Activated CD4-positive, alpha-beta T cell treated with anti-CD3 and anti-CD28 coated beads, Interleukin-2, amount 50 U/mL, for 24 hours (primary cell): ENCODE measurements at places on chromosomes 3 and 15.

DNA sequence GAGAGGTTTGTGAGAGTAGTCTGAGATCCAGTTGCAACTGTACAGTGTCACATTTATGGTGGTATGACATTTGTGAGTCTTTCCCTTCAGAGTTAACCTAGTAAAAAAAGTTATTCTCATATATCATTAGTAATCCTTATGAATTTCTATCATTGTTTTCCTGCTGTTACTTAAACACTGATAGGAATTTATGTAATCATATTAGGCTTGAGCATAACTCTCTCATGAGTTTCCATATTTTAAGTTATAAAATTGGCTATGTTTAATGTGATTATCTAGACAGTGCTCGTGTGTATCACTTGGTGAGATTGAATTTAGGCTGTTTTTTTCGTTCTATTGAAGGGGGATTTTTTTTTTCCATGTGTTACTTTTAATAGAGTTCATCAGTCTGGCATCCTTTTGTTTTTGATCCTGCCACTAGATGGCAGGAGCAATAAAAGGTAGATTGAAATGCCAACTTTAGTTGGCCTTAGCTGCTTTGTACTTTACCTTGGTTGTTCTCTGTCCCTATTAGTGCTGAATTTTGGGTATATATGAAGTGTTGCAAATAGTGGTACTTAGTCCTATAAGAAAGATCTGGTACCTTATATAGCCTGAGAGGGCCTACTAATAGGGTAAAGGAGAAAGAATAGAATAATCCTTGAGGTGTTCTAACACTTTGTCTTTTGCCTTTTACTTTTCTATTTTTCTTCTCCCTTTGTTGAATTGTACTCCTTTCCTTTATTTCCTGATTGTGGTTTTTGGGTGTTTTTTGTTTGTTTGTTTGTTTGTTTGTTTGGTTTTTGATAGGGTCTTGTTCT, 17.9 kb downstream of the STT3B start:
- peak; percentile 11 for DNase-seq

DNA sequence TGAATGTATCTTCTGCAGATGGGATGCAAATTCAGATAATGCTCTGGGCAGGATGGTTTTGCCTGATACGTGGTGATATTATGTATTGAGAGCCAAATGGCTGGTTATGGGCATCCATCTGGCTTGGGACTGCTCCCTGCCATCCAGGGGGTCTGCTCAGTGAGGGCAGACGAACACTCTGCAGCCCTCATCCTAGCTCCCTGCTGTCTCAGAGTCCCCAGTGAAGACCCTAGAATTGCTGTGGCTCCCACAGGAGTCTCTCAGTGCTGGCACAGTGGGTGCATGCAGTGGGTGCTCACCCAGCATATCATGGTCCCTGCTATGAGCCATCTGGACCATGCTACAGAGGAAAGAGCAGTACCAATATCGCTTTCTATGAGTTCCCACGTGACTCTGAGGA, 10.3 kb downstream of the CX3CR1 start:
- DNase-seq, result no peak

GRCh38 chr3:13185737-13186434, 112.7 kb upstream of the IQSEC1 start:
- DNase-seq, result no peak

GRCh38 chr3:17006132-17006852, 121.5 kb downstream of the PLCL2 start:
- no peak for DNase-seq

GRCh38 chr15:64710676-64711428, 64.5 kb downstream of the RBPMS2 start:
- no peak for DNase-seq

DNA sequence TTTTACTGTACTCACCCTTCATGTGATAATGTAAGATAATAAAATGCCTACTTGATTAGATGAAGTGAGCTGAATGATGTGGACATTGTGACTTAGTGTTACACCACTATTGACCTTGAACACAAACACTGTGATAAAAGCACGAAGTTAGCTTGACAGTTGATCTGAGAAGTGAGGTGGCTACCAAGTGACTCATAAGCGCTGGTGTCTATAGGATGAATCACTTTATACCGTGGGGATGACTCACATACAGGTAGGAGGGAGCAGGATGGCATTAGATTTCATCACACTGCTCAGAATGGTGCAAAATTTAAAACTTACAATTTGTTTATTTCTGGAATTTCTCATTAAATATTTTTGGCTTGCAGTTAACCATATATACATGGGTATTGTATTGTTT, 174.7 kb upstream of the CNTN3 start:
- DNase-seq, result no peak

DNA sequence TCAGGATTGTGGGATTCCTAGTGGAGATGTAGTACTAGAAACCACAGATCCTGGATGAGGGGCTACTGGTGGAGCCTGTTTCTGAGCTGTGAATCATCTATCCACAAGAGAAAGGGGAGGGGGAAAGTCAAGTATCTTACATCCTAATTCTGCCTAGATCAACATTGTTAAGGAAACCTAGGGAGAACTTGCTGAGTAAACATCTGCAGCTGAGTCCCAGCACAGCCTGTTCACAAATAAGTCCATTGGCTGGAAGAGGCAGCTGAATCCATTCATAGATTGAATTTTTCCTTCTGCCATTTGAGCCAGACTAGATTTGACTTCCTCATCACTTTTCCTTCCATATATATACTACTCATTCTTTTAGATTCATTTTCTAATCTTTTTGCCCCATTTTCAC, 460.5 kb downstream of the TUSC7 start:
- no peak for DNase-seq

DNA sequence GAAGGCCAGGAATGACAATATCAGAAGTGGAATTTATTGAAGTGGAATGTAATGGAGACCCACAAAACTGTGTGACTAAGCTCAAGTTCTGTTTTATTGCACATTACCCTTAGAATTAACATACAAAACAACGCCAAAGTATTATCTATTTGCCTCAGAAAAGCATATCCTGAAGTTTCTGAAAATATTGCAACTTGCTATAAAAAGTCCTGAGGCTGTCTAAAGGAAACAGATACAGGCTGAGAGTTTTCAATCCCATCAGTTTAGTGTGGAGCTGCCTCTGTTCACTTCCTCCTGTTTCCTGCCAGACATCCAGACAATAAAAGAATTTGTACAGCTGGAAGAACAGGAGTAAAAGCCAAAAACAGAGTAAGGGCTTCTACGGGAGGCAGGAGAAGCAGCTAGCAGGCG, 108.8 kb downstream of the FBN1 start:
- DNase-seq, result no peak

DNA sequence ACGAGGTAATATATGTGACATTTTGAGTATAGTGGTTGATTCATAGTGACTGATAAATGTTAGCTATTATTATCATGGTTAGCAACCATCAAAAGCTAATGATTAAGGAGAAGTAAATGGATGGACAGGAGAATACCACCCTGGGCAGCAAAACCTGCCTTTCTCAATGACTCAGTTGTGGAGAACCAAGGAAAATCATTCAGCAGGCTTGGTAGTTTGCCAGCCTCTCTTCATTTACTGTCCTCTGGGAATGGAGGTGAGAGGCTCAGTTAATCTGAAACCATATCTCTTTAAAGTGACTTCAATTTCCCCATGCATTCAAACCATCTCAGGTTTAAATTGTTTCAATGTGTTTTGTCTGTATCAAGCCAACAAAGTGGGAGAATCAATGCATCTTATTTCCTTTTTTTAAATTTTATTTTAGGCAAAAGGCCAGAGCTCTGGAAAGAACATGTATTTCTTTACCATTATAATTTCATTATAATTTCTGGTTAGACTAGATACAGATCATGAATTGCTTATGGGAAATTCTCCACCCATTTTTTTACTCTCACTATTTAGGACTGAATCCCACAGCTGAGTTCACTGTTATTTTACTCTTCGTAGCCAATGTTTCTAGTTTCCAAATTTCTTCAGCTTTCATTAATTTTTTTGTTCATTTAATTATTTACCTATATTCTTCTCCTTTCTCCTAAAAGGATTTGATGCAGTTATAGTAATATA, 2.7 kb downstream of the TM4SF18 start:
- DNase-seq, result no peak

DNA sequence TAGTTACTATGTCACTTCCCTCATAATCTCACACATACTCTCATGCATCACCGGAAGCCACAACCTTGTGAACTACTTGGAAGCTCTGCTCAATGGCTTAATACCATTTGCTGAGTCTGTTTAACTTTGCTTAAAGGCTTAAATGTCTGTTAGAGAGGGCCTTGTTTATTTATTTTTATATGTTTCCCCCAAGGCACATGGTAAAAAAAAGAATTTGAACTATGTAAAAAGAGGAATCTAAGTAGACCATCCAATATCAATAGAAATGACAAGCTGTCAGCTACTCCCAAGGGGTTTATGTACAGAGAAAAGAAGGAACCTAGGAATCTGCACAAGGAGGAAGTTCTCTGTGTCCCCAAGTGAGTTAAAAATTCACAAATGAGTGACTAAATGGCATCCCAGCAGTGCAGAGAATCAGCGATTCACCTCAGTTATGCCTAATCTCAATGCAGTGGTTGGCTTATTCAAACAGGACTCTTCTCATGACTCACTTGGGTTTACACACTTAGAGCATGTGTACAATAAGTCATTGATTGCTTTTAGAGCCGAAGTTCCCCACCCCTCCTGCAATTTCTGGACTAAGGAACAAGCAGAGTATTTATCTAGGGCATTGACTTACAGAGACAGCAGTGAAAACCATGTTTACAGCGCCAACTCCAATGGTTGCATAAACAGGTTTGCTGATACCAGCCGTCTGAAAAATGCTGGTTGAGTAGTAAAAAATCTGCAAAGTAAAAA, 24.4 kb downstream of the SLC2A2 start:
- no peak for DNase-seq

GRCh38 chr15:36497901-36498300, 81.5 kb upstream of the CDIN1 start:
- no peak for DNase-seq

GRCh38 chr3:20064796-20065564, 24.7 kb downstream of the KAT2B start:
- DNase-seq, result no peak

DNA sequence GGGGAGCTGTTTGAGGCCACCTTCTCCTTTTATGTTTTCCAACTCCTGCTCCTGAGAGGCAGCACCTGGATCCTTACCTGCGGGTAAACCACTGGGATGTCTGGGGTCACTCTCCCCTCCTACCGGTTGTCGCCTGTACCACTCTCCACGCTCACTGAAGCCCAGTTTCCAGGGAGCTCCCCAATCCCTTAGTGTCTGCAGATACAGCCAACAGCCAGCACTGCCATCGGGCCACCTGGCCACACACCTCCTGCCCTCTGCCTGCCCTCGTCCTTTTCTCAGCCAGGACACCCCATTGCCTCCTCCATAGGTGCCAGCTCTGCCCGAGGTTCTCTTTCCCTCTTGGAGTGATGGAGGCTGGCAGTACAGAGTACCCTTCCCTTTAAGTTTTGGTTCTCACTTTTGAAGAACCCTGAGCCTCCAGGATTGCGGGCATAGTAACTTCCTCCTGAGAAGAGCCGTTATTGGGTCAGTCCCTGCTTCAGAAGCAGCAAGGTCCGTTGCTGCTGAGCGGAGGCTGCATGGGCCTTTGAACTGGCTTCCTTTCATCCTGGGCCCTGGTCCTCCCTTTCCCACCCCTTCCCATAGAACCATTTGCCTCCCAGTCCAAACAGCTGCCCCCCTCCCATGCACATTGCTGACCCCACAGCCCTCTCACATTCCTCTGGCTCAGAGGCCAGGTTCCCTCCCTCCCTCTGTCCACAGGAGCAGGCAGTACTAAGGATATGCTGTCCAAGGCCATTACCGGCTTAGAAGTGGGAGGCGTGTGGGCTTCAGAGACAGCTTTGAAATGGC, 30.9 kb downstream of the ARNT2 start:
- DNase-seq, result no peak

- DNase-seq, result no peak
Observed at GRCh38 chr15:47959617-47960413, 161.0 kb upstream of the SLC24A5 start.
